ENCODE measurements at places on chromosomes 4 and X.
A peak's percentile ranks its signal among the peaks of the same experiment; 100 is the strongest.

DNA sequence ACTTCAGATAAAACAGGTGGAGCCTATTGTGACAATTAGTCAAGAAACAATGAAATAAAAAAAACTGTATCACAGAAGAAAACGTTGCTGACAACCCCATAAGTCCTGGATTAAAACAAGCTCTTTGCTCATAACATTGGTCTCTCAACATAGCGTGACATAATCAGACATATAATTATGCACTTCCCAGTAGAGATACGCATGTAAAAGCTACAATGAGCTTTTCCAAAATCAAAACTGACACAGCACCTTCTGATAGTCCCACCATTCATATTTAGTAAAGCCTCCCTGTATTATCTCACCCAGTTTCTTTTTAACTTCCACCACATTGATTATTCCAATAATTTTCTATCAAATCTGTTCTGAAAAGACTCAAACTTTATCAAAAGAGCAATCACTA lies 372.1 kb upstream of the SMIM31 start:
- no peaks in the 10 kb centered on the region for H3K4me1 ChIP-seq
- no peak overlapping the region for H3K4me3 ChIP-seq
- H3K27me3 ChIP-seq = peaks cover 10% of the 10 kb centered on the region
- no peak overlapping the region for H3K27ac ChIP-seq
- no peak for DNase-seq

DNA sequence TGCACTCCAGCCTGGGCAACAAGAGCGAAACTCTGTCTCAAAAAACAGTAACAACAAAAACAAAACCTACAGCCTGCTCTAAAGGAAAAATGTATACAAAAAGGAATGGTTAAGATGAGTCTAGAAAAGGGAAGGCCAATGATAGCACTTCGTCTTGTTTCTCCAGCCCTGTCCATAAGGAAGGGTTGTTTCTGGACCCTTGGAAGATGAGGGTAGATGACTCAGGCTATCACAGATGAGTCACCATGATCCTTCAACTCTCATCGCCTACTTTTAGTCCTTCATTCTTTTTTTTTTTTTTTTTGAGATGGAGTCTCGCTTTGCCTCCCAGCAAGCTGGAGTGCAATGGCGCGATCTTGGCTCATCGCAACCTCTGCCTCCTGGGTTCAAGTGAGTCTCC lies 8.8 kb downstream of the PLA2G12A start:
- no peaks in the 10 kb centered on the region for H3K4me1 ChIP-seq
- H3K27ac ChIP-seq = no peak overlapping the region
- H3K36me3 ChIP-seq = peaks cover 19% of the 10 kb centered on the region
- no peak for DNase-seq
- no peaks in the 10 kb centered on the region for H3K27me3 ChIP-seq
- no peak overlapping the region for H3K4me3 ChIP-seq

DNA sequence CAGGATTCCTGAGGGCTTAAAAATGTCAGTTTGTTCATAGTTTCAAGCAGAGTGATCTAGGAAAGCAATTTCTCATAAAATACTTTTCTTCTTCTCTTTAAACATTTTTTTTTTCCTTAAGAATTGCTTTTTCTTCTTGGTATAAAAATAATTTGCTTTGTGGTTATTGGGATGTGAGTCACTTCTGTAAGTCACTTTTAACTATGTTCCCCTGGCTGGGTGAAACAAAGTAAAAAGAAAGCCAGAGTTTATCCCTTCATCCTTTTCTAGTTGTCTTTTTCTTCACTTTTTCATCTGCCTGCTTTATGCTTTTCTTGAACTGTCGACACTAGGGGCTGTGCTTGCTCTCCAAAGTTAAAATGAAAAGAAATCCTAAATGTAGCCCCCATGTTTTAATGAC lies 33.5 kb downstream of the ARSJ start:
- H3K27me3 ChIP-seq = peaks cover 5% of the 10 kb centered on the region
- no peak overlapping the region for H3K27ac ChIP-seq
- no peaks in the 10 kb centered on the region for H3K36me3 ChIP-seq
- H3K4me3 ChIP-seq = no peak overlapping the region
- H3K4me1 ChIP-seq = peaks cover 11% of the 10 kb centered on the region

DNA sequence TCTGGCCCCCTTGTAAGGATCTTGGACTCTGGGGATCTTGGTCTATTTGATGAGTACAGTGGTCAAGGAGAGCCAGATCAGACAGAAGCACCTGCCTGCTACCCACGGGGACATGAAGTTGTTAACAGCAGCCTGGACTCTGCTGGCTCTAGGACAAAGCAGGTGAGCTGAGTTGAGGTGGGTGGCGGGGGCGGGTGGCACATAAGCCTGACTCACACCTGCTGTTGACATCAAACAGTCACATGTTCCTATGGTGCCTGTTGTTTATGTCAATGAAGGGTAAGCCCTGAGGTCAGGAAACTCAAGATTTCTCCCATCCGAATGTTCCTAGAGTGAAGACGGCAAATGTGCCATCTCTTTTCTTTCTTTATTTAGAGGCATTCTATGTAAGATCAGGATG lies 50.1 kb upstream of the CLNK start:
- peak overlapping the region; percentile 99 for H3K27ac ChIP-seq
- DNase-seq = no peak
- H3K27me3 ChIP-seq = peaks cover 2% of the 10 kb centered on the region

DNA sequence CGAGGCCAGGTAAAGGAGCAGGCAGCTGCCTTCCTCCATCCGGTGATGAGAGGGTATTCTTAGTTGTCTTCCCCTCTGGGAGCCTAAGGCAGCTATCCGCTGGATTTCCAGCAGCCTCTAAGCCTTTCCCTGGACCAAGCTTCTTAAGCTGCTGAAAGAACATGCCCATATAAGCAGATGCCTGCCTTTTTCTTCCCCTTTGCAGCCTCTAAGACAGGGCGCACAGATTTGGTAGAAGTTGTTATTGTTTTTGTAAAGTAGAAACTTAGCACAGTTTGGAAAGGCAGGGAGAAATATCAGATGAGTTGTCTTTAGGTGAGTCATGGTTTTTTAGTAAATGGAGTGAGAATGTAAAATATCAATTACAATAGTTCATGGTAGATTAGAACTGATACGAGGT lies 210.8 kb downstream of the ARHGAP10 start:
- DNase-seq = no peak
- peak overlapping the region; percentile 17 for H3K4me3 ChIP-seq
- H3K4me1 ChIP-seq = peaks cover 37% of the 10 kb centered on the region
- peak overlapping the region; percentile 36 for H3K27ac ChIP-seq
- peaks cover 15% of the 10 kb centered on the region for H3K36me3 ChIP-seq
- H3K27me3 ChIP-seq = peaks cover 6% of the 10 kb centered on the region

DNA sequence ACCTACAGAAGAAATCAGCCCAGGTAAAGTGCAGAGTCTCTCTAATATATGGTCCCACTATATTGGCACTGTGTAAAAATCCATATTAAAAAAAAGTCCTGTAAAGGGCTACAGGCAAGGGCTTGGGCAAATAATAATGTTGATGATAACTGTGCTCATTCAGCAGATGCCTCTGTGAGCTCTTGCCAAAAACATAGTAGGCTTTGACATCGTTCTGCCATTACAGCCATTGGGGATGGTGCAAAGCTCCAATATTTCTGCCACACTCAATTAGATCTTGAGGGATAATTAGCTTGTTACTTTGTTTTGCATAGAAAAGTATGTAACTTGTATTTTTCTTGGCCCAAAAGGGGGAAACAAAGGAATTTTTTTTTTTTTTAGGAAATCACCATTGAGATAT lies 645.5 kb upstream of the FAM241A start:
- H3K4me3 ChIP-seq = no peak overlapping the region
- H3K27ac ChIP-seq = no peak overlapping the region
- no peaks in the 10 kb centered on the region for H3K36me3 ChIP-seq
- no peak for DNase-seq
- no peaks in the 10 kb centered on the region for H3K4me1 ChIP-seq
- no peaks in the 10 kb centered on the region for H3K27me3 ChIP-seq

Data from activated T-helper 1 cell treated with anti-CD3 and anti-CD28 coated beads, Interleukin-12 subunit alpha, Interleukin-12 subunit beta, Interleukin-2, Interleukin-4 antibody, amounts not matched to agents 30 ng/mL and 10 ng/mL and 1 ng/mL, durations not matched to agents 14 hours and 24 hours and 36 hours (primary cell).